ENCODE measurements at places on chromosomes 7 and 10. TPM values are rescaled to one million over a fixed set of nuclear protein-coding genes. Genes with fewer than 3 reads are reported as not detected.

DNA sequence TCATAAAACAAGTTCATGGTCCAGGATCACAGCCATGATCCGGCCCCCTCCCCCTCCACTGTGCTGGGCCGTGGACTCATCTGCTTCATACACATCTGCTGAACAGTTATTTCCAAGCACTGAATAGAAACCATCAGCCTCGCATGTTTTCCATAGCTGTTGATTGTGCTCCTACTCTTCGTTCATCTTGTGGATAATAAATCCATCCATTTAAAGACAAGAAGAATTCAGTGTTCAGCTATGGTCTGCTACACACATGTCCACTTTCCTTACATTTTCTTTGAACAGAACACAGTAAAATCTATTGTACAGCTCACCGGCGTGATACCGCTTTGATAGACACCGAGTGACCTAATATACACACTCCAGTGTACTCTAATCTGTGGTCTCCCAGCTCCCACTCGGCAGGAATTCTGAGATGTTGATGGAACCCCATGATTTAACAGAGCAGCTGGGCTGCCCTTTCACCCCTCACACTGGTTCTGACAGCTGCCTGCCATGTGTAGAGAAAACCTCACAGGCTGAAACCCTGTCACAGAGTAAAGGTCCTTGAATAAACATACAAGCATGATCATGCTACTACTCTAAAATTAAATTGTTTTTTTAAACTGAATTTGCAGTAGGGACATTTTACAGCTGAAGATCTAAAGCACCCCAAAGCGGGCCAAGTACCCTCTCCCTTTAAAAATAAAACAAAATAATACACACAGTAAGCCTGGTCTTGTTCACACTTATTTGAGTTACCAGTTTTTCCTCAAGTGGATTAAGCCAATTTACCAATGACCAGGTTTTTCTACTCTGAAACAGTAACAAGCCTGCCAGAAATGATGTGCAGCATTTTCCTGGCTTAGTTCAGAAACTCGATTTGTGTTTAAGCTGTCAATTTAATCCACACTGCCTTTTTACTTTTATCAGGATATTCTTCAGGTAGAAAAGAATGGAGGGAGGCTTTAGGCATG is 95.1 kb upstream of the FZD1 start:
- no peak for DNase-seq
- no peaks in the 10 kb centered on the region for H3K4me1 ChIP-seq
- no peaks in the 10 kb centered on the region for H3K27me3 ChIP-seq

DNA sequence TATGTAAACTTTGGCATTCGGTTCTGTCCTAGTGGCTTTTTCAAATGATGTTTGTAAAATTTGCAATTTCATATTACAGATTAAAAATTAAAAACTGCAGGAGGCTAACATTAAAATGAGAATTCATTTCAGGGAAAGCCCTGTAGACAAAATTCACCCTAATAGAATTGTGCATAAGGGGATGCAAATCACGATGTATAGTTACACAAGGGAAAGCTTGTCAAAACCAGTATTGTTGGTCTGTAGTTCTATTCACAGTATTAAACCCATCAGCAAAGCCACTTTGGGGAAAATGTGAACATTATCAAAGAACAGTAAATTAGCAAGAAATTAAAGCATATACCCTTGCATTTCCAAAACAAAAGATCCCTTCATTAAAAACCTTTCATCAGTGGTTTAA is 39.9 kb upstream of the MKI67 start:
- H3K4me3 ChIP-seq, result no peak overlapping the region
- H3K36me3 ChIP-seq, result no peaks in the 10 kb centered on the region
- no peak overlapping the region for H3K27ac ChIP-seq

DNA sequence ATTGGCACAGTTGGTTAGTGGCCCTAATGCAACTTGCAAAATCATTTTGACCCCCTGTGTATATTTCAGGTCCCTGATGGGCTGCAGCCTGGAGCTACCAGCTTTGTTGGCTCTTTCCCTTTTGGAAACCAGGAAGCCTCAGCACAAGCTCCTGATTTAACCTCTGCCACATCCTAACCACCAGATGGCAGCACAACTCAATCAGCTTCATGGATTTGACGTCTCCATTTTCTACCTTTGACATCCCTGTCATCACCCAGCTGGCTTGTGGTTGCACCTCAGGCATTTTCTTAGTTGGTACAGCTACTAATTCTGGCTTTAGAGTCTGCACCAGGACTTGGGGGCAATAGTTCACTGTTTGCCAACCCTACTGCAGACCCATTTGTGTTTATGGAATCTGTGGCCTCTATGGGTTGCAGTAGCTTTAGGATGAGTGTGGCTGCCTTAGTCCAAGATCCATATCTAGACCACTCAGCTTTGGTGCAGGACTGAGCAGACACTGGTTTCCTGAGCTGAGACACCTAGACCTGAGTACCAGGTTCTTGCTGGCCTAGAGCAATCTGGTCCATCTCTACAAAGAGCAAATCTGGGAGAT is 456.2 kb downstream of the REEP3 start:
- H3K4me1 ChIP-seq, result no peaks in the 10 kb centered on the region
- H3K27me3 ChIP-seq, result no peaks in the 10 kb centered on the region
- H3K4me3 ChIP-seq, result no peak overlapping the region
- DNase-seq, result peak; percentile 55

GRCh38 chr7:44152971-44153947 is 12.1 kb upstream of the MYL7 start:
- H3K27ac ChIP-seq, result no peak overlapping the region
- no peaks in the 10 kb centered on the region for H3K27me3 ChIP-seq
- no peak overlapping the region for H3K4me3 ChIP-seq

DNA sequence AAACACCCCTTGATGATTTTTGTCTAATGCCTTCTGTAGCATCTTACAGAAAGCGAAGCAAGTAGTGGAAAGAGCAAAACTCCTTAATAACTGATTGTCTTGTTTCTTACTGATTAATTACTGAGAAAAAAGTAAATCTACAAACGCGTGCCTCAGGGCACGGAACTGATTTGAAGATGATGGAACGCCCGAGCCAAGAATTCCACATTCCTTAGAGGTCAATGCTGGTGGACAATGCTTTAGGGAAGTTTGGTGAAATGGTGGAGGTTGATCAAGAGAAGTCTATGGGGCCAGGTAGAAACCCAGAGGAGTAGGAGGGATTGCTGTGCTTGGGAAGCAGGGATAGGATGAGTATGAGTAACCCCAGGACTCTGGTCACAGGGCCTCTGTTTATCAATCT is 5.0 kb upstream of the SORBS1 start:
- no peak for DNase-seq
- H3K27ac ChIP-seq, result no peak overlapping the region
- H3K36me3 ChIP-seq, result no peaks in the 10 kb centered on the region
- H3K4me1 ChIP-seq, result no peaks in the 10 kb centered on the region

DNA sequence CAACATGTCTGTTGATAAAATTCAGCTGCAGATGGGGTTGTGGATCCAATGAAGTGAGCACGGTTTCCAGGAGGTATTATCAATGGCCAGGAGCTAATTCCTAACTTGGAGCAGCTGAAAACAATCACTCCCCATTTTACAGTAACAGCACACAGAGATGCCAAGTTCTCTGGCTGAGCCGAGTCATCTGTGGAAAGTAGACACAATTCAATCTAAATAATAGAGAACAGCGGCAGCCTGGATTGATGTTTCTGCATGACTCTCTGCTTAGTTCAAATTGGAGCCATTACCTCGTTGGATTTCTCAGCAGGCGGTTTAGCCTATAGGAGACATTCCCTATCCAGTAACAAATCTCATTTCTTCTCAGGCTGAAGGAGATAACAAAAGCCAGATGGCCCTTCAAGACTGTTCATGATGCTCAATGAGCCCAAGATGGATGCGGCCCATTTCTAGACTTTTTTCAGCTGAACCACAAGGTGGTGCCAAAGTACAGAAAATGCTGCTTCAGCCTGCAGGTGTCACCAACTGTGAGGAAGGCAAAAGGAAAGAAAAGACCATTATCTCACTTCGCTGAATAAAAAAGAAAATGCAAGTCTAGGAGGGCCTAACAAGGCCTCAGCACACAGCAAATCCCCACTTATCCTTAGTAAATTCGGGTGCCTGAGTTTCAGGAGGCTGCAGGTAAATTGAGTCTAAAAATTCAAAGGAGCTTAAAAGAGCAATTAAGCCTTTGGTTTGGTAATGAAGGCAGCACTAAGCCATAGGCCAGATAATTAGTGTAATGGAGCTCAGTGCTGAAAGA is 83.7 kb downstream of the SLC16A9 start:
- H3K27me3 ChIP-seq, result no peaks in the 10 kb centered on the region
- no peak overlapping the region for H3K4me3 ChIP-seq
- H3K36me3 ChIP-seq, result no peaks in the 10 kb centered on the region
- H3K4me1 ChIP-seq, result no peaks in the 10 kb centered on the region

DNA sequence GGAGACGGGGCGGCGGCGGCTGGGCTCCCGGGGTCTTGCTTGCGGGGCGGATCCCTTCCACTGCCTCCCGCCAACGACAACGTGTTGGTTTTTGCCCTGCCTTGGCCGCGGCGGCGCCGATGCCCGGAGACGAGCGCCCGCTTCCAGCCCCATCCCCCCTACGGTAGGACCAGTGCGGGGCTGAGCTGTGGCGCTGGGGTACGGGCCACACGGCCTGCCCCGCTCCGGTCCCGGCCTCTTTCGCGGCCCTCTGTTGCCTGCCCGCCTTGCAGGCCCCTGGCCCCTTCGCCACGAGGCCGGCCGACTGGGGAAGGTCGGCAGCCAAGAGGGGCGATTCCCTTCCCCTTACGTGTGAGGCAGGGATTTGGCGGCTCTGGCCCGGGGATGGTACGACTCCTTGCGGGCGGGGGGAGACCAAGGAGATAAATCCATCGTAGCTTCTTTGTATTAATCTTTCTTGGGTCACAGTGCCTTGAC is 488 bp downstream of the EIF4H start:
- DNase-seq, result peak; percentile 49
- no peaks in the 10 kb centered on the region for H3K36me3 ChIP-seq
- H3K4me1 ChIP-seq, result peaks cover 30% of the 10 kb centered on the region
- peak overlapping the region; percentile 99 for H3K4me3 ChIP-seq

- peaks cover 6% of the 10 kb centered on the region for H3K4me1 ChIP-seq
- no peaks in the 10 kb centered on the region for H3K27me3 ChIP-seq
- H3K27ac ChIP-seq, result no peak overlapping the region
- no peak overlapping the region for H3K4me3 ChIP-seq
These were observed 77.5 kb upstream of the FAM171A1 start for GRCh38 chr10:15448598-15448997.

GRCh38 chr7:93894966-93895640 is 4.5 kb upstream of the TFPI2 start:
- no peaks in the 10 kb centered on the region for H3K36me3 ChIP-seq
- no peaks in the 10 kb centered on the region for H3K27me3 ChIP-seq
- H3K4me1 ChIP-seq, result peaks cover 5% of the 10 kb centered on the region
- no peak overlapping the region for H3K4me3 ChIP-seq
- H3K27ac ChIP-seq, result no peak overlapping the region

- H3K4me3 ChIP-seq, result no peak overlapping the region
- no peak for DNase-seq
- no peak overlapping the region for H3K27ac ChIP-seq
- no peaks in the 10 kb centered on the region for H3K27me3 ChIP-seq
- H3K36me3 ChIP-seq, result no peaks in the 10 kb centered on the region
- H3K4me1 ChIP-seq, result no peaks in the 10 kb centered on the region
These were observed 127.2 kb upstream of the PPP2R2D start for GRCh38 chr10:131773370-131774343.

DNA sequence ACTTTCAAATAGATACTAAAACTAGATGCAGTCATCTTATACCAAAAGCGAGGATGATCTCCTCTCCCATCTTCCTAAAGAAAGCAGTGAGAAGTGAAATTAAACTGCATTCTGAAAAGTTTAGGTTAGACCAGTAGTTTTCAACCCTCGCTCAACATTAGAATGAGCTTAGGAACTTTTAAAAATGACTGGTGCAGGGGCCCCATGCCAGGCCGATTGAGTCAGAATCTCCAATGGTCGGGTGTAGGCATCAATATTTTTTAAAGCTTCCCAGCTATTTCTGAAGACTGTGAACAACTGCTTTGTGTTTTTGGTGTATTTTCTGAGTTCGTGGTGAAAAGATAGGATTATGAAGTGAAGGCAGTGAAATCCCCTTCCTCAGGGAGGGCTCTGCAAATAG is 146.0 kb downstream of the VTI1A start:
- no peaks in the 10 kb centered on the region for H3K36me3 ChIP-seq
- no peaks in the 10 kb centered on the region for H3K4me1 ChIP-seq
- no peaks in the 10 kb centered on the region for H3K27me3 ChIP-seq
- H3K27ac ChIP-seq, result no peak overlapping the region
- DNase-seq, result no peak
- no peak overlapping the region for H3K4me3 ChIP-seq

DNA sequence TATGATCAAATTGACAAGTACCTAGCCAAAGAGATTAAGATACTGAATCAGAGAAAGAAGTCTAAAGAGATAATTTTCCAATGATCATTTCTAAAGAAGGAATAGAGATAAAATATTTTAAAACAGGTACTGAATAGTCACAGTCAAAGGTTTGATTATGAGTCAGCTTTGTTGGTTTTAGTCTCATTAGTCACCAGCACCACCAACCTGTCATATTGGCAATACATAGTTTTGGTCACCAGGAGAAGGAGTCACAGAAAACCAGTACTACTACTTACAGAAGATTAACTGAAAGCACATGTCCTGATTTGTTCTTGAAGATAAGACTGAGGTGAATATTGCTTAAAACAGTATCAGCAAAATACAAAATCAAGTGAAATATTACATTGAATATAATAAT is 34.6 kb downstream of the ZEB1 start:
- H3K27ac ChIP-seq, result no peak overlapping the region
- DNase-seq, result no peak
- H3K4me1 ChIP-seq, result no peaks in the 10 kb centered on the region
- H3K36me3 ChIP-seq, result no peaks in the 10 kb centered on the region
- H3K4me3 ChIP-seq, result no peak overlapping the region

PIK3AP1 gene
- 6.5 TPM for polyA plus RNA-seq

HOXA10 gene
- polyA plus RNA-seq, result 1.6 TPM

TAS2R41 gene
- not detected for polyA plus RNA-seq

LEP gene
- 0.46 TPM for polyA plus RNA-seq

UTF1 gene
- polyA plus RNA-seq, result 5.3 TPM

RNF133 gene
- 53.6 TPM for polyA plus RNA-seq

Measured in testis (tissue), 5 donors.